ENCODE measurements at places on chromosomes 5 and 9. TPM values are rescaled to one million over a fixed set of nuclear protein-coding genes. Genes with fewer than 3 reads are reported as not detected.

Gene MACIR
- 70.1 TPM for total RNA-seq

Gene THBS4
- total RNA-seq, result 11.8 TPM

Gene C9orf153
- 0.46 TPM for total RNA-seq

Gene PLCXD3
- total RNA-seq, result 23.5 TPM

Gene FIBCD1
- total RNA-seq, result 2.1 TPM

Gene PCDHGA6
- 11.3 TPM for total RNA-seq

Gene UBE2QL1
- total RNA-seq, result 22.8 TPM

Gene DOCK8
- 4.2 TPM for total RNA-seq

Gene HNRNPAB
- 65.3 TPM for total RNA-seq

Gene FOXD4
- total RNA-seq, result 1.6 TPM

Gene LCN10
- total RNA-seq, result not detected

Gene STPG3
- total RNA-seq, result not detected

Gene JAKMIP2
- 55.6 TPM for total RNA-seq

Gene C9orf50
- total RNA-seq, result 0.23 TPM

Gene PCDHAC1
- 42.7 TPM for total RNA-seq

Gene SLC1A1
- total RNA-seq, result 49.6 TPM

Gene GPX3
- 9.0 TPM for total RNA-seq

Gene NMUR2
- total RNA-seq, result not detected

Gene GNA14
- 1.4 TPM for total RNA-seq

Gene DCP2
- 74.5 TPM for total RNA-seq

Gene IRX1
- total RNA-seq, result 12.7 TPM

Gene PCDHGC5
- total RNA-seq, result 9.5 TPM

Gene NEUROG1
- total RNA-seq, result not detected

Gene NUTM2G
- total RNA-seq, result not detected

Gene SLC46A2
- not detected for total RNA-seq
